T-helper 9 cell (primary cell): ENCODE measurements at places on chromosomes 2 and 18.

DNA sequence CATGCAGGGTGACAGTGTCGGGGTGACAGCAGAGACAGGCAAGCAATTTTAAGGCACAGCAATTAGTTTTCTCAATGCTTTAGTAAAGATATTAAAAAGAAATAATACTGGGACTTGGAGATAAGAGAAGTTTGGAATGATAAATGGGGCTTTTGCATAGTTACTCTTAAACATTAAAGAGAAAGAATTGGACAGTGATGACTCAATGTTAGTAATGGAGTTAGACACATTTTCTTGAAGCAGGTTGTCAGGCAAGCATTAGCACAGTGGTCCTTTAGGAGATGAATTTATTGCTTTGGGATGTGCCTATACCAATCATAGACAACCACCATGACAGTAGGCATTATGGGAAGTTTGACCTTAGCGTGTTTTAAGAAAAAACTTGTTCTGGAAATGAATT is 228.3 kb upstream of the RAB12 start:
- no peak for DNase-seq

DNA sequence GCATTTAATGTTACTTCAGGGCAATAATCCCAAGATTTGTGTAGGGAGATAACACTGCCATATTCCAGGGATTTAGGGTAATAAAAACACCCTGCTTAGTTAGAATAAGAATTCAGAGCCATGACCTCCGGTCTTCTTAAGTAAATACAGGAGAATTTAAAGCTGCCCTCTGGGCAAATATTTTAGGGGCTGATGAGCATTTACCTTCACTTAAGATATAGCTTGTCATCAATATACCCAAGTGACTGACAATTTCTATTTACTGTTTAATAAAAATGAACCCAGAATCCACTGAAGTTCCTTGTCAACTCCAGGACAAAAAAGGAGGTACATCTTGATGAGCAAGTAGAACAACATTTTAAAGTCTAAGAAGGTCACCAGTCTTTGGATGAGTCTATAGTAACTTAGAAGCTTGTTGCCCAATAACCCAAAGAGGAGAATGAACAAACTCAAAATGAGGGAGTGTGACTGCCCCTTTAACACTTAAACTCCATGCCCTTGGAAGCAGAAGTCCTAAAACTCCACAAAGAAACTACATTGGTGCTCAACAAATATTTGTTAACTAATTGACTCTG is 24.3 kb upstream of the IKZF2 start:
- DNase-seq, result no peak

DNA sequence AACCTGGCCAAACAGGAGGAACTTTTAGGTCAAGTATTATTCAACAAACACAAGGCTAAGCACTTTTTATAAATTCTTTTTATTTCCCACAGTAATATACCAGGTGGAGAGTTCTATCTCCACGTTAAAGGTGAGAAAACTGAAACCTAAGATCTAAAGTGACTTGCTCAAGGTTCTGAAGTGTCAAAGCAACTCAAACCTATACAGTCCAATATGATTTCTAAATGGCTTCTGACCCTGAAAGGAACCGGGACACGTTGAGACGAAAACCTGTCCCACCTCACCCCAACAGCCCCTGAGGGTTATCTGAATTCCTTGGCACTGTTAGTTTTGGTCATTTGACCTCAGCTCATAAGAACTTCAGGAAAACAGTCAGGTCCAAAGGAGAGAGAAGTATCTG is 814.5 kb upstream of the LRATD1 start:
- DNase-seq, result no peak

- no peak for DNase-seq
Measured at GRCh38 chr2:25481381-25482300, 139.9 kb upstream of the DNMT3A start.

- DNase-seq, result no peak
Measured at GRCh38 chr2:127625572-127625951, 20.4 kb upstream of the GPR17 start.

DNA sequence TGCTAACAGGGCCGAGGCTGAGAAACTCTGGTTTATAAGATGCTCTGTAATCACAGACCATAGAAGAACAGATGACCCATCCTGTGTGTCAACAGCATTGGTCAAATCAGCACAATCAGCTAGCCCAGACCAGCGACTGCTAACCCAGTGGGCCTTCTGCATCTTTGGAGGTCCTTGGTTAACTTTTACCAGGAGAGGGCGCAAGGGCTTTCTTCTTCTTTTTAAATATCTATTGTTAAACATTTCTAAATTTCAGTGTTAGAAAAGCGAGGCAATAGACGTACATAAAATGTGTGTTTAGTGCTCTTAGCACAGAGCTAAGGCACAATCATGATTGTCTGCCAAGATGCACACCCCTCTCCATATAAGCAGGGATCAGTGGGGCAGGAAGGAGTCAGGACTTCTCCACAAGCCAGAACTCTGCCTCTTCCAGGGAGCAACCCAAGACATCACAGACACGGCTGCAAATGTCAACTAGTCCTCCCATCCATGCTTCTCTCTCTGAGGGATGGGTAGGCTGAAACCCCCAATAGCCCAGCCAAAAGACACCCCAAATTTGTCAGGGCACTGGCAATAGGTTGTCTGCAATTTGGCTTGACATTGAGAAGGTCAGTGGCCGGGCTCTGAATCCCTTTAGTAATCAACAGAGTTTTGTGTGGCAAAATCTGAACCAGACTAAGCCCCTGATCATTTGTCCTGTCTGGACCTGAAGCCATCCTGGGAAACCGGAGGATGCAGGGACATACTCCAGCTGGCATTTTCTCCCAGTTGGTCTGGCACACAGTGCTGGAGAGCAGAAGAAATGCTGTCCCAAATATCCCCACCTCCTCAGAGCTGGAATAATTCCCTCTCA is 188.2 kb downstream of the BCL2 start:
- DNase-seq, result peak; percentile 39

DNA sequence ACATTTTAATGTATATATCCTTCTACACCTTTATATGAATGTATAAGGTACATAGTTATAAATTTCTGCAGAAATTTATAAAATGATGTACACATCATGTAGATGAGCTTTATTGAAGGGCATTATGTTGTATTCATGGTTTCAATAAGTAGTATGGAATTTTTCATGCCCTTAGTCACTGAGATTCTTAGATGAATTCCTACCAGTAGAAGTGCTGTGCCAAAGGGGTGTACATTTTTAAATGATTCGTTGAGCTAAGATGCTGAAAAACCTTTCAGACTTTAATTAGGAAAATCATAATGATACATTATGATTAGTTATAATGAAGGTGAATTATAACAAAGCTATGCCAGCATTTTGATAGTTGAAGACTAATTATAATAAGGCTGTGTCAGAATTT is 115.2 kb downstream of the ZNF236 start:
- no peak for DNase-seq

DNA sequence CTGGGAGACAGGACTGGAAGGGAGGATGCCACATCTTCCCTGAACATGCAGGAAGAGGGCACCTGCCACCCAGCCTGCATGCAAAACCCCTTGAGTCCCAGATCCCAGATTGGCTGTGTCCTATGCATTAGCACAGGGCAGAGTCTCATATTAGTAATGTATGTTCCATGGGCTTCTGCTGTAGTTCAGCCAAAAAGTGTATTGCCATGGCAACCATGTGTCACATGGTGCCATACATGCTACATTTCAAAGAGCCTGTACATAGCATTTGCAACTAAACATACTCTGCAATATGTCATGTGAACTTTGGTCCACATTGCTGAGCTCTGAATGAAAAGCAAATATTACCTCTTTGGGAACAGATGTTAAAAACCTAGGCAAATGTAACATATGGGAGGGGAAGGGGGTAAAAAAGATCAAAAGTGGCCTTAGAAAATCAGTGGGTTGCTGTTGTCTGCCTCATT is 78.4 kb downstream of the DPP4 start:
- no peak for DNase-seq

GRCh38 chr2:45889620-45890370 is 238.3 kb downstream of the PRKCE start:
- no peak for DNase-seq

DNA sequence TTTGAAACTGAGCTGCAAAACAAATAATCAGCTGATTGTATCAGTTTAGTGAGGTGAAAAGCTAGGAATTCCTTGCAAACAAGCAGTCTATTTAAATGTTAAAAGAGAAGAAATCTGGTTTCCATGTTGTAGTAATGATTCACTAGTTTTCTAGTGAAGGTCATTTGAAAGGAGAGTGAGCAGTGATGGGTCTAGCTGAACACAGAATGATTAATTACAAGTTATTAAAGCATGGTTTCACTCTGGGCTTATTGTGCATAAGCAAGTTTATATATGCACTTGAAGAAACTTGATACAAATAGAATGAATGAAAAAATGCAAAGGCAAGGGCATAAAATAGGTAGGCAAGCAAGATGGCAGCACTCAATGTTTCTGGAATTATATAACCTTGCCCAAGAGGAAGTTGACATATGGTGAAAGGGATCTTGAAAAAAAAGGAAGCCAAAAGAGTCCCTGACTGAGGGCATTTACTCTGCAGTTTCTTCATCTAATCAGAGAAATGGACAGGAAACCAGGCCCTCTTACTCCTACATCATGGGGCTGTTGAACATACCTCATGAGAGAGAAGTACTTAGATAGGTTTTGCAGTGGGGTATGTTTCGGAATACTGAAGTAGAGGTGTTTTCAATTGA is 53.2 kb downstream of the PLCL1 start:
- no peak for DNase-seq

DNA sequence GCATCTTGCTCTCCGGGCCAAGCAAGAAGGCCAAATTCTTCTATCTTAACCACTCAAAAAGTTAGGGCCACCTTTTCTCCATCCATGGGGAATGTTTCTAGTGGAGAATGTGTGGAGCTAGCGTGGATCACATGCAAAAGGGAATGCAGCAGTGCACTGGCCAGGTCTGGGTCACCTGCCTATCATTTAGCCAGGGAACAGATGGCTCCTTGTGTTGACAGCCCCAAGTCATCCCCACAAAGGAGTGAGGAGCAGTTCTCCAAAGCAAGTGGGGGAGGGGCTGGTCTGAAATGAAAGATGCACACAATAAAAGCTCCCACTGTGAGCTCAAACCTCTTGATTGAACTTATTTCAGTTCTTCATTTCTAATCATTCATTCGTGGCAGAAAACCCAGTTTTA is 19.1 kb downstream of the EPB41L3 start:
- DNase-seq, result no peak

DNA sequence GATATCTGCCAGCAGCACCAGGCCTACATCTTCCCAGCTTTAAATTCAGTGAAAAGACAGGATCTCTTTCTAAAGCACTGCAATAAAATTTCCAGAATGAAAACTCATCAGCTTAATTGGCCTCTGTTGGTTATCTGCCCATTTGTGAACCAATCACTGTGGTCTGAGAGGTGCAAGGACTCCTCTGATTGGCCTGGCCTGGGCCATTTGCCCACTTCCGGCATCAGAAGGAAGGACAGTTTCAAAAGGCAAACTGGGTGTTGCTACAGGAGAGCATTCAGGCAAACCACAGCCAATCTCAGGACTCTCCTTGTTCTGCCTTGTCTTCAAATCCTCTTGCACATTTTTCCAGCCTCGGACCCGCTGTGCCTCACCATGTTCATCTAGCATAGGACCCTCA is 163.9 kb upstream of the CCDC150 start:
- DNase-seq, result no peak

GRCh38 chr2:12770300-12770968 is 53.7 kb downstream of the TRIB2 start:
- no peak for DNase-seq

- DNase-seq, result no peak
Measured at GRCh38 chr18:9849407-9850283, 36.1 kb upstream of the TXNDC2 start.

GRCh38 chr2:170707821-170708795 is 7.0 kb upstream of the SP5 start:
- no peak for DNase-seq
